NCI-H2029 (cell line): ENCODE measurements at places on chromosomes 12 and 14.
A peak's percentile ranks its signal among the peaks of the same experiment; 100 is the strongest.

DNA sequence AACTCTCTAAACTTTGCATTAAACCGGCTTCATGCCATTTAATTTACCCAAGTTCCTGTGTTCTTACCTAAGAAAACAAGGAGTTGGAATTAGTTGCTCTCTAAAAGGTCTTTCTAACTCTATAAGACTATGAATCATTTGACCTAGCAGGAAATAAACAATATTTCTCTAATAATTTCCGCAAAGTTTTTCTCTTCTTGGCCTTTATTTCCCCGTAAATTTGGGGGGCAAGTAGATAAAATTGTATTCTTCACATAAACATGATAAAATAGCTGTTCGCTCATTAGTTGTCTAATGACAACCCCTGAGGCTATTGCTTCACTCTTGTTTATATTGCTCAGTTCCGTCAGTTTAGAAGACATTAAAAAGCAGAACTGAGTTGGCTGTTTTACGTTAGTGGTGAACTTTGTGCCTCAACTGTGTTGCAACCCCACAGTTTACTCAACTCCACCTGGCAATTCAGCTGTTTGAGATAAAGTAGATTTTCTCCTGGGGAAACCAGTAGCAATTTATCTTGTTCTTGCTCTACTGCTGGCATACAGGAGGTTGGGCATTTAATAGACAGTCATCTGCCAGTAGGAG is 74.7 kb downstream of the BTG1 start:
- DNase-seq = no peak

DNA sequence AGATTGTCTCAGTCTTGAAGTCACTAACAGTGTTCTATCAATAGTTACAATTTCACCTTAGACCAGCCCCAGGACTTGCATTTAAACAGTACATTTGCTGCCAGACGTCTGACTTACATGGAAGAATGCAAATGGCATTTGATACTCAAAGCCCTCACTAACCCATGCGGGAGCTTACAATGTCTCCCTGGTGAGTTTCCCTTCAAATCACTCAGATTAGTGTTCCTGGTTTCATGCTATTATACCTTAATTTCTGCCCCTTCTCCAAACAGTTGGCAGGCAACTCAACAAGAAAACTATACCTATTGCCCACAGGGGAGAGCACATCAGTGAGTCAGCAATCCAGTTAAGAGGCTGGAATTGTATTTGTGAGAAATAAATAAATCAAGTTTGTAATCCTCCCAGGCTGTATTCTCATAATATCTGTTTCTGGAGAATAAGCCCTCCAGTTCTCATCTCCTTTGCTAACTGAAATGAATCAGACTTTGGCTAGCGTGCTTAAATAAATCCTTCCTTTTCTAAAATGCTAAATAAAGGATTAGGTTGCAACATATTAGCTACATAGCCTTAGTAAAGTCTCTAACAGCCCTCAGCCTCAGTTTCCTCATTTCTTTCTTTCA is 23.7 kb downstream of the GSTZ1 start:
- DNase-seq = no peak

DNA sequence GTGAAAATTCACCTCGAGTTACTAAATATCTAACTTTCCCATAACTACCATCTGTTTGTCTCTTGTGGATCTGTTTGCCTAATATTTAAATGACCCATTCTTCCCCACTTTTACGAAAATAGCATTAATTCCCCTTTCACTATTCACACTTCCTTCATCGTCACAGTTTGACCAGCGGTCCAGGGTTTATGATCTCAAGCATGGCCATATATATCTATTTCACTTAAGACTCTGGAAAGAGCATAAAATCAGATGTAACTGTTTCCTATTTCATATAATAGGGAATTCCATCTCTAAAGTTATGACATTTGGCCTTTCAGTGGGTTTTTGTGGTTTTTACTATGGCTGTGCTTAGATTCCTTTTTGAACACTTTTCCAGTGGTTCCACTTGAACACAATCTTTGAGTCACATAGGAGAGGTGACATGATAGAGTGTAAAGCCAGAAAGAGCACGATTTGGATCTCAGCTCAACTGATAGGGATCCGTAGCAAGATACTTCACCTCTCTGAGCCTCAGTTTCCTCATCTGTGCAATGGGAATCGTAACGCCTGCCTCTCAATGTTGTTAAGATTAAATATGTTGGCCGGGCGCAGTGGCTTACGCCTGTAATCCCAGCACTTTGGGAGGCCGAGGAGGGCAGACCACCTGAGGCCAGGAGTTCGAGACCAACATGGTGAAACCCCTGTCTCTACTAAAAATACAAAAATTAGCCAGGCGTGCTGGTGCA is 754 bp upstream of the BCL2L14 start:
- DNase-seq = no peak

GRCh38 chr12:92065018-92065499 is 80.6 kb downstream of the BTG1 start:
- peak; percentile 72 for DNase-seq

DNA sequence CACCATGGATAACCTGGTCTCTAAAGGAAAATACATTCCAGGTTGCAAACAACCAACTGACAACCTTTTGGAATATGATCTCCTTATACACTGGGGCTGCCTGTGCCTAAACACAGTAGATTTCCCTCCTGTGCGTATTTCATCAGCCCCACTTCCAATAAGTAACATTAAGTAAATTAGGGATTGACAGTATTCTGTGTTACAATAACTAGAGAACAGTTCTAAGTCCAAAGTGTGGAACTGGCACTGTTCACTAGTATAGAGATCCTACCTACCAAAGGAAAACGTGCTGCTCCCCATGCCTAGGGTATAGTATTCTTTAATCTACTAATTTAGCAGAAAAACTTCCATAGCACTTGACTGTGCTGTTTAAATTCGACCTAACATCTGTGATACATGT is 82.8 kb downstream of the SLC38A1 start:
- DNase-seq = no peak

GRCh38 chr14:70706177-70706576 is 64.5 kb downstream of the TTC9 start:
- no peak for DNase-seq

DNA sequence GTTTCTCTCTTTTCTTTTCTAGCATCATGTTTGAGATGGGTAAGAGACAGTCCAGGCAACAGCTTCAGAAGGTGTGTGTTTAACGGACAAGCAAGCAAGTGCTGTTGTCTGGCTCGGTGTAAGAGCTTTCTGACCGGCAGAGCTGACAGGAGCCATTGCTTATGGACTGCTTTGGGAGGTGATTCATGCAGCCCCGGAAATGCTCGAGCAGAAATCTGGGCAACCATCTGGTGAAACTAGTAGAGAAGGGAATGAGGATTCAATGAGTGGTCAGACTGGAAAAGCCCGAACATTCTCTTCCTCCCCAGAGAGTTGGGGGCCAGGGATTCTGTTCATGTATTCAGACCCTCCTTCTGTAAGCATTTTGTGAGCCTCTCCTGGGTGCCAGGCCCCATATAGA is 24.4 kb downstream of the TUNAR start:
- DNase-seq = no peak

DNA sequence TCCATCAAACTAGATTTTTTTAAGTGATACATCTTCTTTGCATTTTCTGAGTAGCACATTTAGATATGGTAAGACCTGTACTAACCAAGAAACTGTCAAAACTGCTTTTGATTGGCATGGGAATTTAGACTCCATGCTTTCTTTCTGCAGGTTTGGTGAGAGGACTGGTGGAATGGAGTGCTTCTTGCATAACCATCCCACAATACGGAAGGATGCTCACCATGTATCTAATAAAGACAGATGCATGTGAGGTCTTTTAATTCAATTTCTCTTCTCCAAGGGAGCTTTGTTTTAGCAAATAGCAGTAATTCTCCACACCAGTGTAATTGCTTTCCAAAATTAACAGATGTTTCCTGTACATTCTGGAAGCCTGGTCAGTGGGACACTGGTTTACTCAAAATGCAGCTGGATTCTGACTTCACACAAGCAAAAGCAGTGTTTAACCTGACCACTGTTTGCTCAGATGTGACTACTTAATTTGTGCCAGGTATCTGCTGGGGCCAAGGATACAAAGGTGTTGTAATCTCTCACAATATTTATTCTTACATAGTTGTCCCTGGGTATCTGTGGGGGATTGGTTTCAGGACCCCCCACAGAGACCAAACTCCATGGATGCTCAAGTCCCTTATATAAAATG is 26.1 kb downstream of the FGD6 start:
- no peak for DNase-seq

- DNase-seq = peak; percentile 63
These were observed 4.5 kb downstream of the HAUS4 start for GRCh38 chr14:22952418-22952817.

DNA sequence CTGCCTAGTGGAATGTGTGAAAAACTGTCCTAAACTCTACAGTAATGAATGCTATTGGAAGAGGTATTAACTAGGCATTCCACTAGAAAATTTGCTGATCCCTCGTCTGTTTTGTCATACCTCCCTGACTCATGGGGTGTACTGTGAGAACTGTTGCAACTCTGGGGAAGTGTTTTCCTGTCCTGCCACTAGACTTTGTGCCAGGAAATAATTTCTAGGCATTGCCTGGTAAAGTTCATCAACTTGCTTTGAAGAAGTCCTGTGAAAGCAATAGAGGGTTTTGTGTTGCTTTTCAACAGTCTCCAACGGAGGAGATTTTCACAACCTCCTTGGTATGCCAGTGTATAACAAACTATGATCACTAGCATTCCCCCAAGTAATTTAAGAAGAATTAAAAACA is 139.9 kb downstream of the AKAP6 start:
- no peak for DNase-seq

GRCh38 chr12:50988871-50989270 is 36.5 kb downstream of the HIGD1C start:
- no peak for DNase-seq

DNA sequence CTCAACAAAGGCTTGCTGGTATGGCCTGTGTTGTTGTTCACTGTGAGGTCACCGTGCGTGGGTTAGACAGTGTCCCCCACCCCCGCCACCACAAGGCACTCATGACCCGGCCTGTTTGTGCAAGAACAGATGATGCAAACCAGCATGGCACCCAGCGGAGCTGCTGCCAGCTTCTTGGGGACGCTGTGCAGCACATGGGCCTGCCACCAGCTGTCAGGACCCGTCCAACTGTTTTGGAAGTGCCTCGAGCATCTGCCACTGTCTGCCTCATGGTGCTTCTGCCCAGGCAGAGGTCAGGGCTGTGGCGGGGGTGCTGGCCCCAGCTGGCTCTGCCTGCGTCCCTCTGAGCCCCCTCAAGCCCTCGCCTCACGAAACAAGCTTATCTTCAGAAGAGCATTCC is 1.5 kb downstream of the ASB2 start:
- no peak for DNase-seq

DNA sequence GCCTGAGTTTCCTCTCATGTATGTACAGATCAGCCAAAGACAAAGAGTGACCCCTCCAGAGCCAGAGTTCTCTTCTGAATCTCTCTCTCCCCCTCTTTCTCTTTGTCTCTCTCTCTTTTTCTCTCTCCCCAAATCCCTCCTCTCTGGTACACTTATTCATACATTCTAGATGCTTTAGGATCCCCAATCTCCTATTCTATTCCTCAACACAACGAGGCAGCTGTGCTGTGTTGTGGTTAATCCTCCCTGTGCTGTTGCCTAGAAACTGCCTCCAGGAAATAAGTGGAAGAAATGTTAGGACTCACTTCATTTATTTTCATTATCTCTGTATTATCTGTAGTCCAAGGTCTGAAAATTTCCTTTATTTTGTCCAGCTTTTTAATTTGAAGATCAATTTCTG is 350.5 kb upstream of the OR4E1 start:
- DNase-seq = no peak

DNA sequence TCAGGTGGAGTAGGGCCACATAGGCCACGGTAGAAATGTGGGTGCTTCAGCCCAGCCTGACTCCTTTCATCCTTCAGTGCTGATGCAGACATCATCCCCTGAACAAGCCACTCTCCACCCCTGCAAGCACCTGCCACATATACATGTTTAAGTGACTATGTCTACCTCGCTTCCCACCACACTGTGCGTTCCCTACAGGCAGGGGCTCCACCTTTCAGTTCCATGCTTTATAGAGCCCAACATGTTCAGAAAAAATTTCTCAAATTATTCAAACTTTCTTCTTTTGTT is 11.6 kb downstream of the SLC7A7 start:
- no peak for DNase-seq

GRCh38 chr14:104356020-104356737 is 217.8 kb downstream of the KIF26A start:
- DNase-seq = no peak

- DNase-seq = no peak
These were observed 621.0 kb downstream of the CCER1 start for GRCh38 chr12:90333939-90334338.

- no peak for DNase-seq
These were observed 1.3 kb upstream of the GNG2 start for GRCh38 chr14:51859131-51859530.

- no peak for DNase-seq
These were observed 17.8 kb downstream of the TAS2R50 start for GRCh38 chr12:10968765-10969456.

- DNase-seq = no peak
These were observed 43.4 kb downstream of the DIO2 start for GRCh38 chr14:80167793-80168448.

GRCh38 chr12:57621497-57622292 is 10.5 kb downstream of the ARHGEF25 start:
- no peak for DNase-seq

GRCh38 chr12:52851787-52852186 is 3.0 kb upstream of the KRT78 start:
- no peak for DNase-seq

GRCh38 chr14:61268812-61269211 is 12.3 kb downstream of the TMEM30B start:
- no peak for DNase-seq

DNA sequence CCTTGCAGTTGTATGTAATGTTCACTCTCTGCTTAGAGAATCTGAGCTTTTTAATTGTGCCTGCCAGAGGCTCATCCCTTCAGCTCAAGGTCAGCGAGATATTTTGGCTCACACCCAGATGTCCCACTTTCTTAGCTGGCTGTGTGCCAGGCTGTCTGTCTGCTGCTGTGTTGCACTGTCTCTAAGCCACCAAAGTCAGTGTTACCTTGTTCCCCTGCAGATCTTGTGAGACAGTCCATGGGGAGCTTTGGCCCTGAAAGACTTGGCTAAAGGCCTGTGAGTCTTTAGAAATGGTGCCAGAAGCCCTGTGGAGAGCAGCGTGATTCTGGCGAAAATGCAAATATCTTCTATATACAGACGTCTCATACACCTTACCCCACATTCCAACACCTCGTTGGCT is 293.7 kb downstream of the TTC6 start:
- peak; percentile 58 for DNase-seq

DNA sequence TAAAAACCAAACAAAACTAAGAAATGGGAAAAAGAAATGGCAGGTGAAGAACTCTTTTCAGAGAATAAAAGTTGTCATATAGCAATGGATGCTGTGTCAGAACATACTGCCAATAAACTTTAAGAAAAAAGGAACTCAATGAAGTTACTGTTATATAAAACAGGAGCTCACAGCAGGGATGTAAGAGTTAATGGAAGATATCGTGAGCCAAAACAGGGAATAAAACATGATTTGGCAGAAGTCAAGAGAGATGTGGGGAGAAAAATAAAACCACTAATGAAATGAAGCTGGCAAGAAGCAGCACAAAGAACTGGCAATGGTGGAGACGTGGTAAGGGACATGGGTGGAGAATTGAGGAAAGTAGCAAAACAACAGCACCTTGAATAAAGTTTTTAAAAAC is 61.0 kb downstream of the TAOK3 start:
- no peak for DNase-seq

GRCh38 chr12:78324234-78324633 is 493.5 kb downstream of the NAV3 start:
- DNase-seq = peak; percentile 35

- peak; percentile 92 for DNase-seq
These were observed 168.0 kb downstream of the DACT1 start for GRCh38 chr14:58805605-58806409.
